ENCODE measurements at places on chromosomes 2 and 18. TPM values are rescaled to one million over a fixed set of nuclear protein-coding genes. Genes with fewer than 3 reads are reported as not detected.

- no peak for DNase-seq
Measured at GRCh38 chr2:189157456-189157855, 22.1 kb downstream of the COL5A2 start.

GRCh38 chr2:119178776-119179175 lies 20.2 kb upstream of the C1QL2 start:
- no peak for DNase-seq

DNA sequence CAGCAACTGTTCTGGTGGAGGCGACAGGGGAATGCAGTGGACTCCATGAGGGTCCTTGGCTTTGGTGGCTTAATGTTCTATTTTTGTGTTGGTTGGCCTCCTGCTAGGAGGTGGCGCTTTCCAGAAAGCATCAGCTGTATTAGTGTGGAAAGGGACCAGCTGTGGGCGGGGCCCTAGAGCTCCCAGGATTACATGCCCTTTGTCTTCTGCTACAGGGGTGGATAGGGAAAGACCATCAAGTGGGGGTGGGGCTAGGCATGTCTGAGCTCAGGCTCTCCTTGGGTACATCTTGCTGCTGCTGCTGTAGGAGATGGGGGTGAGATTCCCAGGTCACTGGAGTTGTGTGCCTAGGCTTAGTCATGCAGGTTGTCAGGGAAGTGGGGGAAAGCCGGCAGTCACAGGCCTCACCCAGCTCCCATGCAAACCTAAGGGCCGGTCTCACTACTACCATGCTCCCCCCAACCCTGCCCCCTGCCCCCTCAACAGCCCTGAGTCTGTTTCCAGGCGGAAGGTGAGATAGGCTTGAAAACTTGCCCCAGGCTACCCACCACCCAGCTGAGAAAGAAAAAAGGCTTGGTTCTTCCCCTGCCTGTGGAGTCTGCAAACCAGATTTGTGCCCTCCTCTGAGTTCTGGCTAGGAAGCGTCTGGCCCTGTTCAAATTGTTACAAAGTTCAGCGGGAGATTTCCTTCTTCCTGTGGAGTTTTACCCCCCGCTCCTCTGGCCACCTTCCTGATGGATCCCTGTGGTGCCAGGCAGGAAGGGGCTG lies 141.3 kb upstream of the LYPD1 start:
- no peak for DNase-seq

GRCh38 chr18:11154368-11154989 lies 5.1 kb upstream of the PIEZO2 start:
- no peak for DNase-seq

- DNase-seq: no peak
Measured at GRCh38 chr2:118731413-118731812, 116.0 kb downstream of the EN1 start.

GRCh38 chr18:62771494-62772270 lies 56.3 kb downstream of the PHLPP1 start:
- DNase-seq: no peak

DNA sequence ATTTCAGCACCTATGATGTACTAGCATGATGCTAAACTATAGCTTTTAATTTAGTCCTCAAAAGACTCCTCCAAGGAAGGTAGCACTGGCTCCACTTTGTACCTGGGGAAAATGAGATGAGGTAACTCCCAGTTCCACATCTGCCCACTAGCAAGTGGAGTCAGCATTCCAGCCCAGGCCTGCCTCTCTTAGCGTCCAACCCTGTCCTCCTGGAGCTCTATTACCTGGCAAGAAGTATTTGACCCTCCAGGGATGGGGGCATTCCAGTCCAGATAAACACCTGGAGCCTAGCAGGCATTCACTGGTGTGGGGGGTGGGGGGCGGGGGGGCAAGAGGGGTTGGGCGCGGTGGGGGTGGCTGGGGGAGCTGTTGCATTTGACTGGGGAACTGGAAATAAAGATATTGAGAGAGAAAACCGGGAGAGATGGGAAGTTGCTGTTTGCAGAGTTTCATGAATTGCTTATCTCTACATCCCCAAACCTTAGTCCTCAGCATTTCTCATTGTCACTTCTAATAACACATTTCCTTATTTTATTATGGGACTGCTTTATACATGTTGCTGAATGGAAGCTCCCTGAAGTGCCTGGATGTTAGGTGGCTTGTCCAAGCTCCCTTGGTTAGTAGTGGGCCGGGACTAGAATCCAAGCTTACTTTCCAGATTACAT lies 22.0 kb upstream of the FZD5 start:
- no peak for DNase-seq

- peak; percentile 52 for DNase-seq
Measured at GRCh38 chr2:112541315-112542122, 746 bp upstream of the POLR1B start.

GRCh38 chr2:4964579-4964978 lies 727.6 kb upstream of the SOX11 start:
- no peak for DNase-seq

- no peak for DNase-seq
Measured at GRCh38 chr2:38108907-38109731, 33.2 kb upstream of the CYP1B1 start.

- no peak for DNase-seq
Measured at GRCh38 chr2:106195456-106195855, 1.4 kb upstream of the UXS1 start.

GRCh38 chr2:110991911-110992310 lies 128.8 kb upstream of the BCL2L11 start:
- DNase-seq: no peak

DNA sequence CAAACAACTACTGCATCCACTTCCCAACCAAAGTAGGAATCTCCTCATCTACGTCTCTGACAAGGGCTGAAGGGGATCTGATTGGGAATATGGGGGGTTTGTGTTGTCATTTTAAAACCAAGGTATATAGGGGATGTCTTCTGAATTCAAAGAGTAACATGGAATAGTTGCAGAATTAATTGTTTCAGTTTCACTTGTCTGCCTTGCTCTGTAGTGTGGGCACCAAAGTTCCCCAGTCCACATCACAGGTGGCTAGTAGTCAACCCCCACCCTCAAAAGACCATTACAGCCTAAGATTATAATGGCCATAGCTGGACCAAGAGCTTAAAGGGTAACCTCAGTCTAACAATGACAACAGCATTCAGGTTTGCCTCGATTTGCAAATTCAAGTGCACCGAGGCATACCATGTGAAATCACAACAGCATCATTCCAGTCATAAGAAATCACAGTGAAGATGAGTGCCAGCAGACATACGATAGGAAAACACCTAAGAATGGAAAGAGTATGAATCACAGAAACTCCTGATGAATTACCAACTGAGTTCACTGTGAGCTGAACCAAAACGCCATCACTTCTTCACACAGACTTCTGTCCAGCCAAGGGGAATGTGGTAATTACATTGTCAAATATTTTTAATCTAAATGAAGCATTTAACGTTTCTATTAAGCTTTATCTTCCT lies 52.4 kb downstream of the MYO5B start:
- no peak for DNase-seq

GRCh38 chr2:96558061-96558460 lies 21.5 kb downstream of the ARID5A start:
- no peak for DNase-seq

The LTBP1 gene
- polyA plus RNA-seq: 82.2 TPM

The GBX2 gene
- polyA plus RNA-seq: 0.24 TPM

The SIGLEC15 gene
- polyA plus RNA-seq: 0.35 TPM
